ENCODE measurements at places on chromosomes 12 and 14.

DNA sequence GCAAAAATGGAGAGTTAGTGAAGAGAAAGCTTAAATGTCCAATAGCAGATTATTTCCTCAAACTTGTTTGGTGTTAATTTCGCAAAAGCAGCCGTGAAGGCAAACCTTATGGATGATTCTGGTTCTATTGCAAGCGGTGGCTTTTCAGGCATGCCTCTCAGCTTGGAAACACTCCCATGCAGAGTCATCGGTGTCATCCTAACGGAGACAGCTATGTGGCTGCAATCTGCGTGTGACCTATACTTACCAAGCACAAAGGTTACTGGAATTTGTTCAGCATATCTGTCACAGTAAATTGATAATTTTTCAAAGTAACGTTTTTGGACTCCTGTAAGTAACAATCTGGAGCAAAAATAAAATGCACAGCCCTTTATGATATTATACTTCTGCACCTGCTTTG is 5.0 kb downstream of the BEST3 start:
- DNase-seq, result no peak

GRCh38 chr12:68953536-68953935 is 20.6 kb upstream of the CPM start:
- no peak for DNase-seq

DNA sequence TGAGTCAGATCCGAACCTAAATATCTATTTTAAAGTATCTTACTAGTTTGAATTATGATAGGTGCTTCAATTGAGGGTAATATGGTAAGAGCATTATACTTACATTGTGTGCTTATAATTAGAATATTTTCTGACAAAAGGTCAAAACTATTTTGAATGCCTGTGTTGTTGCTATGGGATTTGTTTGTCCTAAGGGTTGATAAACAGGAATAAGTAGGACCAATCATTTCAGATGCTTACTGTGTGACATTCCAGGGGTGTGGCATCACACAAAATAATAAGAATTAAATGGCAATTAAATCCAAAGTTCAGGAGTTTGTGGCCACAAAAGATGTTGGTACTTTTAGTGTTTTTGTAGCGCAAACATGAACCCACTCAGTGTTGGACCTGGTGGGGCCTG is 256.2 kb upstream of the DDHD1 start:
- DNase-seq, result no peak

DNA sequence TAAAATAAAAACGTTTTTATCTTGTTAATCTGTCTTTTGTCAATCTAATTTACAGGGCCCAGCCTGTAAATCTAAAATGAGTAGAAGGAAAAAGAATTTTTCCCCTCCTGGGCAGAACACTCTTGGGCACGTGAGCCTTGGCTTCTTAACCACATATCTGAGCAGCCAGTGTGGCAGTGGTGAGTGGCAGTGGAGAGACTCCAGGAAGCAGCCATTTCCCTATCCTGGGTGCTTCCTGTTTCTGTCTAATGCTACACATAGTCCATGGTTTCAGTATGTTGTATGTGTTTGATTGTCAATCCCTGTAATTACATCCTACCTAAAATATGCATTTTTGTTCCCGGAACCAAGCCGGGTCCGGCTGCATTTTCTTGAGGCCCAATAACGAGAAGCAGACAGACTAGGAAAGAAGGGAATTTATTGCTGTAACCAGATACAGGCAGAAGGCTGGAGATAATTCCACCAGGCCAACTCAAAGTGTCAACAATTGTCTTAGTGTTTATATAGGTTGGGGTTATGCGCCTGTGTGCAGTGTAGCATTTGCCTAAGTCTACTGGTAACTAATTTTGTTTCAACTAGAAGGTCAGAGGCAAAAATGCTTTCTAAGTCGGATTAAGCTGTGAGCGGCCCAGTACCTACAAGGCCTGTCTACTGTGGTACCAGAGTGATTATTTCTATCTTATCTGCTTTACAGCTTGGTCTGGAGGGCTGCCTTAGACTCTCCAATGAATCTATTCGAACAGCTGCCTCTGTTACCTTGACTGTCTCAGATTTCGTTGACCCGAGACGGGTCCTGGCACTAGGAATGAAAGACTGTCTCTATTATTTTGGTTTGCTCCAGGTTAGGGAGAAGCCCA is 82.4 kb upstream of the RESF1 start:
- DNase-seq, result no peak

DNA sequence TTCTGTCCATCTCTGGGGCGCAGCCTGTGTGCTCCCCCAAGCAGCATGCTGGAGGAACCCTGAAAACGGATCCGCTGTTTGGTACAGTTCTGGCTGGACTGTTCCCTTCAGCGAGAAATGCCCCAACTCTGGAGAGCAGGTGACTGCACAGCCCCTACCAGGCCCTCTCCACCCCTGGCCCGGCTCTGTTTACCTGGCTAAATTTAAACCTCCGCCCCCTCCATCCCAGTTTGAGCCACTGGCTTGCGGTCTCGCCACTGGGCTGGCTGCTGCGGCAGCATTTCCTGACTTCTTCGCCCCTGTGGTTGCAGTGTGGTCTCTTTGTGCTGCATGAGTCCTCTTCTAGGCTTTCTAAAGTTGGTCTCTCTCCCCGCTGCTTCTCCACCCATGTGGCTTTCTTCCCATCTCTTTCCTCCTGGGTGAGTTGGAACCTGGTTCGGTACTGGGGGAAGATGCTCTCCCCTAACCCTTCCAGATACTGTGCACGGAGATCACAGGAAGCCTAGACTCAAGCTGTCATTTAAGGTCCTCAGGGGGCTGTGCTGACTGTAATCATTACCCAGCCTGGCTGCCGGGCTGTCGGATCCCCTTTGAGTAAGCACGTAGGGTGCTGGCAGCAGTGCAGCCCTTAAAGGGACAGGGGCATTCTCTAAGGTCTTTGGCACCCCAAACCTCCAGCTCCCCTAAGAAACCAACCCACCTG is 60.6 kb downstream of the FBXL14 start:
- DNase-seq, result no peak

DNA sequence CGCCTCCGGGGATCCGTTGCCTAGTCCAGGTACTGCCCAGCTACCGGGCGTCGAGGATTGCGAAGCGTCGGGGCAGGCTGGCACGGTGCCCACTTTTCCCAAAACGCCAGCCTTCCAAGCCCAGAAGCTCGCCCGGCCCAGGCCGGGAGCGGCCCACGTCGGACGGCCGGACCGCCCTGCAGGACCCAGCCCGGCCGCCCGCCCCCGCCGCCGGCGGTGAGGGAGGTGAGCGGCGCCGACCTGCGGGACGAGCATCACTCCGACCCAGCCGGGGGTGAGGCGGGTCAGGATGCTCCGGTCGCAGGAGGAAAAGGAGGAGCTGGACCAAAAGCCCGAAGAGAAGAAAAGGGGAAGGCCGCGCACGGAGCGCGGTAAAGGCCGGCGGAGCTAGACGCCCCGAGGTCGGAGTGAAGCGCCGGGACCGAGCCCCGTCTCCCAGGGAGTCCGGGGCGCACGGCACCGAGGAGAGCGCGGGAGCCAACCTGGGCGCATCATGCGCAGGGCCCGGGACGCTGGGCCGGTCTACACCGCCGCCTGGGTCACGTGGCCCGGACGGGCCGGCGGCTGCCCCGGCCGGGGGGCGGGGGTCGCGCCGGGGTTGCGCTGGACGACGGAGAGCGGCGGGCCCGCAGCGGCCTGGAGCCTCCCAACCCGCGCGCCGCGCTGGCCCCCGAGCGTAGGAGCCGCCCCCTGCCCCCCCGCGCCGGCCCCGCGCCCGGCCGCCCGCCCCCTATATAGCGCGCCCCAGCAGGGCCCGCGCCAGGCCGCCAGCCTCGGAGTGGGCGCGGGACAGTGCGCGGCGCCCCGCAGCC is at the start of gene AQP5:
Gene AQP5, plus strand, starts transcription at position 762 of the 812 bp plus-strand sequence. CDS start 146 bp downstream, outside the sequence.
- DNase-seq, result no peak

DNA sequence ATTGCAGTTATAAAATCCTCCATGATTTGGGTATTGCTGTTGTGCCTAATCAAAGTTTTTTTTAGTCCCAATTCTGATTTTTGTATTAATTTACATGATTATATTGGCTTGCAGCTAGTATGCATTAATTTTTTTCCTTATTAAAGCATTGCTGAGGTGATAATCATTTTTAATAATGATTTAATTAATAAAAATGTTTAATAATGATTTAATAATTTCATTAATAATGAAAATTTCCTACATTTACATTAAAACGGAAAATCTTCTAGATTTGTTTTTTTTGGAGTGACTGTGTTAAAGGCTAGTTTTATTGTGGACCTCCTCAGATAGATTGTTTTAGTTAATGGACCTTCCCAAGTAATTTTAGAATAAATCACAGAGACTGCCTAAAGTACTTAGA is 79.6 kb downstream of the CCDC91 start:
- no peak for DNase-seq

GRCh38 chr14:57268161-57269069 is at the start of the genes AP5M1 and EXOC5:
AP5M1 (plus strand) TSS chr14:57268971; CDS start chr14:57269315, 344 bp downstream.
EXOC5 (minus strand) TSS chr14:57268905; CDS start chr14:57268648, 257 bp downstream.
- DNase-seq, result peak; percentile 80

DNA sequence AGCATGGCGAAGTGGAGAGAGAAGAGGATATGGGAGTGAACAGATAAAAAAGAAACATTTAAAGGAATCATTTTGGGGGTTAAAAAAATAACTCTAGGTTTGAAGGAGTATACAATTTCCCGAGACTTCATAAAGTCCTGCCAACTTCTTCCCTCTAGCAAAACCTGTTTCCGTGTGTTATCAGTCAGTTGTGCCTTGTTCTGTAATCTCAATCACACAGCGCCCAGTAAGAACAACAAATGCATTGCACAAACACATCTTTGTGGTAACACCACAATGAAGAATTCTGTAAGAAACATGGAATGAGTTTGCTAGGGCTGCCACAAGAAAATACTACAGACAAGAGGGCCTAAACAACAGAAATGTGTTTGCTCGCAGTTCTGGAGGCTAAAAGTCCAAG is 144.7 kb upstream of the FUT8 start:
- no peak for DNase-seq

GRCh38 chr12:84355561-84355960 is 557.0 kb downstream of the SLC6A15 start:
- no peak for DNase-seq

GRCh38 chr12:71019282-71019831 is 98.8 kb upstream of the PTPRR start:
- no peak for DNase-seq

GRCh38 chr12:581321-581720 is 81.9 kb downstream of the NINJ2 start:
- DNase-seq, result no peak
